ENCODE measurements at places on chromosomes 5 and 9.

GRCh38 chr9:1179366-1179765 lies 129.2 kb downstream of the DMRT2 start:
- no peak for DNase-seq

GRCh38 chr9:35711501-35712428 lies 20.2 kb downstream of the TLN1 start:
- DNase-seq, result no peak

DNA sequence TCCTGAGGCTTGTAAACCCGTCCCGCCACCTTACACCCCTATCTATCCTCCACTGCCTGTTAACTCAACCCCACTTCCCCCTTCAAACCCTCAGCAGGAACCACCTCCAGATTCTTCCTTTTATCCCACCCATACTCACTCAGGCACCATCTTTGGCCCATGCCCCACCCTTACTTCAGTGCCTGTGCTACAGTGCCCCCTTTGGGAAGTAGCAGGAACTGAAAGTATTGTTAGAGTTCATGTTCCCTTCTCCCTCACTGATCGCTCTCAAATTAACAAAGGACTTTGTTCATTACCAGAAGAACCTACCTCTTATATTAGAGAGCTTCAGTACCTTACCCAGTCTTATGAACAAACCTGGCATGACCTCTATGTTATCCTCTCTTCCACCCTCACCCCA lies 92.2 kb upstream of the MOCS2 start:
- no peak for DNase-seq

GRCh38 chr9:111414406-111414805 lies 69.8 kb downstream of the ECPAS start:
- DNase-seq, result no peak

DNA sequence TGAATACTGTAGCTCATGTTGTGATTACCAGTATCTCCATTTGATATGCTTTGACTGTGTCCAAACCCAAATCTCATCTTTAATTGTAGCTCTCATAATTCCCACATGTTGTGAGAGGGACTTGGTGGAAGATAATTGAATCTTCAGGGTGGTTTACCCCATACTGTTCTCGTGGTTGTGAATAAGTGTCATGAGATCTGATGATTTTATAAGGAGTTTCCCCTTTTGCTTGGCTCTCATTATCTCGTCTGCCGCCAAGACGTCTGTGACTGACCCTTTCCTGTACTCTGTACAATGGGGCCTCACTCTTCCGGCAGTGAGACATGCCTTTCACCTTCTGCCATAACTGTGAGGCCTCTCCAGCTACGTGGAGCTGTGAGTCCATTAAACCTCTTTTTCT lies 59.3 kb downstream of the TRIO start:
- no peak for DNase-seq

GRCh38 chr5:64599226-64599625 lies 91.1 kb upstream of the SHISAL2B start:
- DNase-seq, result no peak

DNA sequence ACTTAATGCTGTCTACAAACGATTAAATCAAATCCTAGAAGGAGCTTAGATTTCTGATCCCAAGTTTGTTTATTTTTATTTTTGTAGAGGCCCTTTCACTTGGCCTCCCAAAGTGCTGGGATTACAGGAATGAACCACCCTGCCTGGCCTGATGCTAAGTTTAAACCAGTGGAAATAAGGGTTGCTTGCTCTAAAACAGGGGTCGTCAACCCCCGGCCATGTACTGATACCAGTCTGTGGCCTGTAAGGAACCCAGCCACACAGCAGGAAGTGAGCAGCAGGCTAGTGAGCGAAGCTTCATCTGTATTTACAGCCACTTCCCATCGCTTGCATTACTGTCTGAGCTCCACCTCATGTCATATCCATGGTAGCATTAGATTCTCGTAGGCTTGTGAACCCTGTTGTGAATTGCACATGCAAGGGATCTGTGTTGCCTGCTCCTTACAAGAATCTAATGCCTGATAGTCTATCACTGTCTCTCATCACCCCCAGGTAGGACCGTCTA lies 11.4 kb downstream of the TTC1 start:
- DNase-seq, result no peak

DNA sequence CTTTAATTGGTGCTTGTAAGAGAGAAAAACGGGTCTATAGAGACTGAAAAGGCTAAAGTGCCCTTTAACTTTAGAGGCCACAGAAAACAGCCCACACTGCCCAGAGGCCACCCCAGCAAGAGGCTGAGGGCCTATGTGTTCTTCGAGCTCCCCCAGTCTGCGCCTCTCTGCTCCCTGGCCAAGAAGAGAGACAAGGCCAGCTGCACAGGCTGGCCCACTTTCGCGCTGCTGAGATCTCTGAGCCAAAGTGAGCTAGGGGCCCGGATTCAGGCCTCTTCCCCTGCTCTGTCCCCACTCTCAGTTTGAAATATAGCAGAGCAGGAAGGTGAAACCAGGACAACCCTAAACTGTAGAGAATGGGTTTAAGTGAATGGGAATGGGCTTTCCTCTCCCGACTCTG lies 132.0 kb upstream of the TRIM32 start:
- DNase-seq, result no peak

- DNase-seq, result no peak
Observed at GRCh38 chr5:87074934-87075541, 192.6 kb upstream of the RASA1 start.

DNA sequence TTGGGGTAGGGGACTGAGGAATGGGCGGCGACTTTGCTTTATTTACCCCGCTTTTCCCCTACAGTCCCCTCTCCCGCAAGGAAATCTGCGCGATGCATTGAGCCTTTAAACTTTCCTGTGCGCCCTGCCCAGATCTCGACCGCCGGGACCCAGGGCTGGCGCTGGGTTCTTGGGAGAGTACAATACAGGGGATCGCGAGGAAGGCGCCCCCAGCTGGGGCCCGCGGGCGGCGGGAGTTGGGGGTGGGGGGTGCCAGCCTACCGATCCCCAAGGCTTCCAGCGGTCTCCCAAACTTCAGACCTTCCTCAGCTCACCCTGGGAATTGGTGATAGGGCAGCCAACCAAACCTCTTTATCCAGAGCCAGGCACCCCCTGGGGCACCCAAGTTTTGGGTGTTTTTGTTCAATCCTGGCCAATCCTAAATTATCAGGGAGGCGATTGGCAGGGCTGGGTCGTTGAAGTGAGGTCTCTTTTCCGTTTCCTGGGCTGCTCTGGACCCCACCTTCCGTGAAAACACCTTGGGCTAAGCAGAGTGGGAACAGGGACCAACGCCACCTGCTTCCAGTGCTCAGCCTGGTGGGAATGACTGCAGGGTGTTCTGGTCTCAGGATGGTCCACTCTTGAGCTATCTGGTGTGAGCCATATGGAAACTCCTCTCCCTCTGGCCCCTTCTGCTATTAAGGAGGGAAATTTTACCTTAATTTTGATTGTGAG lies 51.4 kb upstream of the DAB2IP start:
- no peak for DNase-seq

GRCh38 chr9:107994648-107995047 lies 505.1 kb upstream of the KLF4 start:
- DNase-seq, result no peak

- no peak for DNase-seq
Observed at GRCh38 chr9:10242255-10242654, 370.5 kb downstream of the PTPRD start.

- DNase-seq, result no peak
Observed at GRCh38 chr5:141973871-141974595, 5.1 kb downstream of the RNF14 start.

Measured in iPS DF 6.9 (cell line).